ENCODE measurements at places on chromosomes 7 and 10.

- no peak for DNase-seq
Measured at GRCh38 chr10:124647421-124648130, 96.6 kb downstream of the FAM53B start.

GRCh38 chr7:129832282-129832681, 120.5 kb downstream of the UBE2H start:
- DNase-seq = no peak

- no peak for DNase-seq
Measured at GRCh38 chr7:37439653-37440026, 9.0 kb downstream of the ELMO1 start.

- no peak for DNase-seq
Measured at GRCh38 chr10:114024876-114025610, 18.6 kb upstream of the ADRB1 start.

DNA sequence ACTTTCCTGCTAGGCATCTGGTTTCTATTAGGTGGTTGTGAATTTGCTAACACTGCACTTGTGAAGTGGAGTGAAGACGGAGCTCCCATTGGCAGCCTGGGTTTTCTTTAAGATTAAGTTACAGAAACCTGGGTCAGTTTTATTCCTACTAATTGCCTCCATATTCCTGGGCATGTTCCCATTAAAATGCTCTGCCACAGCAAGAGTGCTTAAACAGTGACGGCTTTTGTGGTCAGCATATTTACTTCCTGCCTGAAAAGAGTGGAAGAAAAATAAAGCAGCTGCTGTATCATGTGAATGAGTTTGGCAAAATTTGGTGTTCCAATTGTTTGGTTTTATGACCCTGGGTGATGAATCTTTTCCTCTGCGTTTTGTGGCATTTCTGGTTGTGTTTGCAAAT, 96.9 kb upstream of the PLXDC2 start:
- no peak for DNase-seq

DNA sequence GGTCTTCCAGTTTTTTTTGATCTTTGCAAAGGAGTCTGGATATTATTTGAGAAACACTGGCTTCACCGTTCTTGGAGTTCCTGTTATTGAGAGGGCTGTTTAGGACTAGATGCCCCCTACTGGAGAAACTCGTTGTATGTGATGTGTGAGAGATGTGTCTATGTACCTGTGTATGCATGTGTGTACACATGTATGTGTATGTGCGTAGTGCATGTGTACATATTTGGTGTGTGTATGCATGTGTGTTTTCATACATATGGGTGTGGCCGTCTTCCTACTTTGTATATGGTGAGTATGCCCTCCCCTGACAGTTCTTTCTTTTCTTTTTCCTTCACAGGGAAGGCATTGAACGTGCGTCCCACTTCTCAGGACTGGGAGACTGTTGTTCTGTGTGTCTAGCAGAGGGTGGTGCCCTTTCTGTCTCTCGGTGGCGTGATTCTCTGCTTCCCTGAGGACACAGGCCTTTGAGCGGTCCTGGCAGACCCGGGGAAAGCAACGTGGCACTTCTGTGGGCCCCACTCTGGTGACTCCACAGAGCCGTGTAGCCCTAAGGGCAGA, 3.0 kb upstream of the CALHM3 start:
- DNase-seq = no peak

DNA sequence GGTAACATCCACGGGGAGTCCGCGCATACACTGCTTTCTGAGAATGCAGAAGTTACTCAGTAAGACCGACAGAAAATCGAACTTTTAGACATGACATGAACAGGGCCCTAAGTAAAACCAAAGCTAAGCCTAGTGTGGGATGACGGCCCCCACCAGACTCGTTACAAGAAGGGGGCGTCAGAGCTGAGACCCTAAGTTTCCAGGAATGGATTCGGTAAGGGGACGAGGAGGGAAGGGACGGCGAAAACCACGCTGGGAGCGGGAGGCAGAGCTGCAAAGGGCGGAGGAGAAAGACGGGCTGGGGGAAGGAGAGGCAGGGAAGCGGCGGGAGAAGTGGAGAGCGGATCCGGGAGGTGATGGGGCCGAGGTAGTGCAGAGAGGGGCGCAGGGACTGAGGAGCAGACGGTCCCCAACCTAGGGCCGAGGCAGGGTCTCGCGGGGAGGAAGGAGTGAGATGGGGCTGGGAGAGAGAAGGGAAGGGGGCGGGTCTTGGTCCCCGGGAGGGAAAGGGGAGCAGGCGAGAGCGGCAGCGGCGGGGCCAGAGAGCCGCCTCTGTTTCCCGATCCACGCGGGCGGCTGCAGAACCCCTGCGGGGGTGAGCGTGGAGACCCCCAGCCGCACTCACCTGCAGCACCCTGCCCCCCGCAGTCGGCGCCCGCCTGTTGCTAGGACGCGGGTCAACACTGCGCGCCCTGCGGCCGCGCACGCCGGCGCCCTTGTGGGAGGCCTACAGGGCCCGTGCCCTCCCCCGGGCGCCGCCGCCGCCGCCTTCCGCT, 513 bp downstream of the ODAD2 start:
- DNase-seq = peak; percentile 80

GRCh38 chr10:45657033-45657926, 15.3 kb downstream of the ZFAND4 start:
- no peak for DNase-seq

- no peak for DNase-seq
Measured at GRCh38 chr10:2714597-2714996, 352.8 kb upstream of the PFKP start.

DNA sequence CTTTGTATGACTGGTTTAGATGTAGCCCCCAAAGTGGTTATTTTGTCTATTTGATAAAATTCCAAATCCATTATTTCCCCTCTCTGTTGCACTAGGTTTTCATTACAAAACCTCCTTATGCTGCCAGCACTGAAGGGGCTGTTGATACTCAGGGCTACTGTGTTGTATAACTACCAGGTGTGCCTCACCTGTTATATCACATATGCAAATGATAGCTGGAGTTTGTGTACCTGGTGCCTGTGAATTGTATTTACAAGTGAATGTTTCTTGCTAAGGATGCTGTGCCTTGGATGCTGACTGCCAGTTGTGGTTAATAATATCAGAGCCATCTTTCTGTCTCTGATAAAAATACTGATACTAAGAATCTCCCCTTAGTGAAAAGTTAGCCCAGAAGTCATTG, 84.8 kb upstream of the CCDC6 start:
- DNase-seq = no peak

GRCh38 chr7:42690794-42691639, 220.9 kb downstream of the C7orf25 start:
- no peak for DNase-seq

GRCh38 chr10:78337646-78338391, 304.2 kb downstream of the RPS24 start:
- peak; percentile 47 for DNase-seq

GRCh38 chr10:3538656-3539531, 246.1 kb downstream of the KLF6 start:
- no peak for DNase-seq

- no peak for DNase-seq
Measured at GRCh38 chr10:4058514-4059029, 273.6 kb upstream of the KLF6 start.

GRCh38 chr7:123410273-123410904, 124.0 kb downstream of the IQUB start:
- no peak for DNase-seq

DNA sequence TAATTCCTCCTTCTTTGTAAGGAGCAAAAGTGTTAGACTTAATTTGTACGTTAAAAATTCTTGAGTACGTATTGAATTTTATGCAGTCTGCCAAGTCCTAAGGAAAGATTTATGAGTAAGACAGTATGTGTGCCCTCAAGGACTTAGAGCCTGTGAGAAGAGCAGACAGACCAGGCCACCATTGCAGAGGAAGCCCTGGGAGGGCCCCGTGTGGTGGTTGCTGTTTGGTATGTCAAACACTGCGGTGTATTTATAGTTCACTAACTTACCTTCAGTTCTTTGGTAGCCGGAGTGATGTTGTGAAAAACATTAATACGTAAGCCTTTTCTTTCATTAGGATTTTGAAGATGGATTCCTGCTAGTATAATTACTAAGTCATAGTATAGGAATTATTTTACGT, 82.9 kb downstream of the GALNT11 start:
- DNase-seq = no peak

DNA sequence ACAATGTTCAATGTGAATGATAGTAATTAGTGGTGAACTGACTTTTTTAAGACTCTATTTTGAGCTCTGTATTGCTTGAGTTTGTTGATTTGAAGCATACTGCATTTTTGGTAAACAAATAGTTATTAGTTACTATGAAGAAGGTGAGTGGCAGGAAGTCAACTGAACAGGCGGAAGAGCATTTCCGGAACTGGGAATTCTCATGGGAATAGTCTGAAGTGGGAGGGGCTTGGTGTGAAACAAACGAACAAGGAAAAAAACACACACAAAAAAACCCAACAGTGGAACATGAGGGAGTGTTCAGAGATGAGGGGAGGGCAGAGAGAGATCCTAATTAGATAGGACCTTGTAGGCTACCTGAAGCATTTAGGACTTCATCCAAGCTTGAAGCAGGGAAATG, 43.9 kb upstream of the C1QL3 start:
- DNase-seq = no peak

DNA sequence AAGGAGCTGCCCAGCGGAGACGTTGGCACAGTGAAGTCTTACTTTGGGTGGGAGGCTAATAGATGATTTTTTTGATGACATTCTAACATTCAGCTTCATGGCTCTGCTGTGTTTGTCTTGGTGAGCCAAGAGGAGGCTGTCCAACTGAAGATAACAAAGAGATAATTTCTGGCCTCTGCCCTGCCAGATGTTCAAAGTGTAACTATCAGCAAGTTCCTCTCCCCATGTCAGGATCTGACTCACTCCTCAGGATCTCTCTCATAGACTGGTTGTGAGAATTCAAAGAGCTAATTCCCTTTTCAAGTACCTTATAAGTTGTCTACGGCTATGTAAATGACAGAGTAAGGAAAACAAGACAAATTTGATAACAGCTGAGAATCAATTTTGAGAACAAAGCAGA, 1340.9 kb downstream of the XPNPEP1 start:
- DNase-seq = no peak

DNA sequence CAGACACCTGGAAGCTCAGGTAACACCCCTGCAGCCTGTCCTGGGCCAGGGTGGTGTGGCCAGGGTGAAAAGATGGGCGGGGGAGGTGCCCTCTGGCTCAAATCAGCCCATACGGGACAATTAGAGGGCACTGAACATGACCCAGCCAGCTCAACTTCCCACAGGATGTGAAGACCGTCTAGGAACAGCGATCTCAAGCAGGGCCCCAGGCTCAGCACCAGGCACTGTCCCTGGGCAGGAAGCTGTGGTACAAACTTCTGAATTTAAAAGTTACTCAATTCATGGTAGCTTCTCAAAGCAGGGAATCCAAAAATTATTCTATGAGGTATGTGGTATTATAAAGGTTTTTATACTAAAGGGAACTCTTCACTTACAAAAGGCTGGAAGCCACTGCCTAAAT, 5.1 kb upstream of the GRB10 start:
- DNase-seq = no peak

DNA sequence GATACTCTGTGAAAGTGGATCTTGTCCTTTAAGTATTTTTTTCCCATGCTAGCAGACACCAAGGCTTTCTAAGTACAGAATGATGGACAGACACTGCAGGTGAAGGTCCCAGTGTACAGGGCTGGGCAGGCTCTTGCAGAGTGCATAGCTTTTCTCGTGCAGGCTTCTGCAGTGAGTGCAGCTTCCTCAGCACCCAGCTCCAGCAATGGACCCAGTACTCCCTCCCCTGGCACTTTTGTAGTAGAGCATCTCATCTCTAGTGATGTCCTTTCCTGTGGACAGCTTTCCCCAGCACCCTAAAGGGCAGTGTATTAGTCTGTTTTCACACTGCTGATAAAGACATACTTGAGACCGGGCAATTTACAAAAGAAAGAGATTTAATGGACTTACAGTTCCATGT, 104.3 kb downstream of the CUL2 start:
- no peak for DNase-seq

GRCh38 chr10:104337521-104337984, 712 bp downstream of the ITPRIP start:
- no peak for DNase-seq

GRCh38 chr10:93894516-93895378, 969 bp downstream of the SLC35G1 start:
- DNase-seq = no peak

GRCh38 chr10:43292755-43293676, 26.2 kb upstream of the RASGEF1A start:
- DNase-seq = no peak

GRCh38 chr10:110528224-110528996, 30.7 kb downstream of the DUSP5 start:
- no peak for DNase-seq

GRCh38 chr7:36144189-36144588, 8.9 kb upstream of the EEPD1 start:
- no peak for DNase-seq

DNA sequence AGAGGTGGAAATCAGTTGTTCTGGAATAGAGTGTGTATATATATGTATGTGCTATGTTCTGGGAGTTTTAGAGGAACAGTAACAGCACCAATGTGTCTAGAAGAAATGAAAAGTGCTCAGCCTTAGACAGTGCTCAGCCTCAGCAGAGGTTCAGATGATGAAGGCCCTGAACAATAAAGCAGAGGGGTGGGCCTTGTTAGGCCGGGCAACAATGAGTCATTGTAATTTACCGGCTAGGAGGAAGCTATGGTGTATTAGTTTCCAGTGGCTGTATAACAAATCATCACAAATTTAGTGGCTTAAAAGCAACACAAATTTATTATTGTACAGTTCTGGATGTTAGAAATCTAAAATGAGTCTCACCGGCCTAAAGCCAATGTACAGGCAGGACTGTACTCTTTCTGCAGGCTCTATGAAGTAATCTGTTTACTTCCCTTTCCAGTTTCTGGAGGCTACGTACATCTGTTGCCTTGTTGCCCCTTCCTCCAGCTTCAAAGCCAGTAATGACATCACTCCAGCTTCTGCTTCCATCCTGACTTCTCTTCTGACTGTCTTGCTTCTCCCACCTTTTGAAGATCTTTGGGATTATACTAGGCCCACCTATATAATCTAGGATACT, 84.6 kb downstream of the CH25H start:
- DNase-seq = no peak

DNA sequence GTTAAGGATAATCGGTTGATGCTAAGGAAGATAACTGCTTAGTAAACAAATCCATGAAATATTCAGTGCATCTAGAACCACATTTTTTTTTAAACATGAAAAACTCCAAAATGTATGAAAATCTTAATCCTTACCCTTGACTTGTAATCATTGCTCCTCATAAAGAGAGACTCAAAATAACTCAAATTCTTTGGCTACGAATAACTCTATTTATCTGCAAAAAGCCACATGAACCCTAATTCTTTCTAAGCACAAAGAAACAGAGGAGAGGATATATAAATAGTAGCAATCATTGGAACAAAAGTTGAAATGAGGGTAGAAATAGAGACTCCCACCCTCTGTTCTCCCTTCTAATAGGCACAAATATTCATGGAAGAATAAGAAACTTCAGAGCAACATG, 40.2 kb downstream of the ANK3 start:
- no peak for DNase-seq

GRCh38 chr10:26755443-26755903, 58.0 kb downstream of the PDSS1 start:
- no peak for DNase-seq

Data from left forelimb (tissue), 1 donor.